ENCODE measurements at places on chromosomes 12 and 14.

DNA sequence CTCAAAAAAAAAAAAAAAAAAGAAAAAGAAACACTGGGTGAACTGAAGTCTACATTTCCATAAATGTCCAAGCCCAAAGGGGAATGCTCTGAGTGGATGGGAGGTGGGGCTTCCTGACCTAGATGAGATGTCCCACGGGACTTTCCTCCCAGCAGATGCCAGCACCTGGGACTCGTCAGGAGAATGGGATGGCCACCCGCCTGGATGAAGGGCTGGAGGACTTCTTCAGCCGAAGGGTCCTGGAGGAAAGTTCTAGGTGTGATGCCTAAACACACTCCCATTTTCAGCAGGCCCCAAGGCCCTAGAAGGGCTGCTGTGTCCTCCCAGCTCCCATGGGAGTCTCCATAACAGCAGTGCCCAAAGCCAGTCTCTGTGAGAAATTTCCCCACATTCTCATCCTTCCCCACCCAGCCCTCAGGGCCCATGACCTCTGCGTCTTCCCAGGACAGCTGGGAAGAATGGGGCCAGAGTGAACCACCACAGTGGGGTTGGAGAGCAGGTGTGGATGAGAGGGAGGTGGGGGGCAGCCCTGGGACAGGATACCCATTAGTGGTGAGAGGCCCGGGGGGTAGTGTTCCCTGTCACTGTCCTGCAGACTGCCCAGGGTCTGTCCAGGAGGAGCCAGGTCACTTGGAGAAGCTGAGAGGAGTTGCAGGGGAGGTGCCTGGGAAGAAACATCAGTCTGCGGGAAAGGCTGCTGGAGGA is 7.1 kb upstream of the CPNE6 start:
- no peak for DNase-seq

- no peak for DNase-seq
Observed at GRCh38 chr14:96058576-96059200, 19.5 kb downstream of the C14orf132 start.

GRCh38 chr12:92854344-92854743 is 74.8 kb downstream of the EEA1 start:
- no peak for DNase-seq

DNA sequence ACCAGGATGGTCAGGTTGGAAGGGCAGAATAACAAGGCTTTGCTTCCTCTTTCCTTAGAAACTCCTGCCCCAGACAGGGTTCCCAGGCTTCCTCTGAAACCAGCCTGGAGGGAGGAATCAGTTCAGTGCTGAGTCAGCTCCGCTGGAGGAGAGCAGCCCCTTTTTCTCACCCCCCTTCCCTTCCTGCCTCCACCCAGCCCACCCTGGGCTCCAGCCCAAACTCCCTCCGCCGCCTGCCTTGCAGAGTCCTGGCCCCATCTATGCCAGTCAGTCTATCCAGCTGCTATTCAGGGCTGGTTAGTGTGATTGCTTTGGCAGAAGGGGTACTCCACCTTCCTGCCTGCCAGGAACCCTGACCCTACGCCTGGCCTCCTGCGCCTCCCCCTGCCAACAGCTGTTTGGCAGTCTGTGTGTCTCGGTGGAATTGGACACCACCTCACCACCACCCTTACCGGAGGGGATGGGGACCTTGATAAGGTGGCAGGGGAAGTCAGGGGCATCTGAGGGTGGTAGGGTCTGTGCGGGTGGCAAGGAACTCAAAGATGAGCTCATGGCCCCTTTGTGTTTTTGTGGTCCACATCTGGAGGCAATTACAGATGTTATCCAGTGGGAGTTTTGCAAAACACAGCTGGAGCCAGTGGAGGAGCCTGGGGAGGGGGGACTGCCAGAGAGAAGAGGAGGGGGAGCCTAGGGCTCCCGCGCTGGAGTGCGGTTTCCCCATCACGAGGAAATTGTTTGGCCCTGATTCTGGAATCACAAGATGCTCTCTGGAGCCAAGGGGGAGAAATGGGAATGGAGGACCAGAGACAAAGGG is 12.2 kb downstream of the MMP14 start:
- DNase-seq, result peak; percentile 99

DNA sequence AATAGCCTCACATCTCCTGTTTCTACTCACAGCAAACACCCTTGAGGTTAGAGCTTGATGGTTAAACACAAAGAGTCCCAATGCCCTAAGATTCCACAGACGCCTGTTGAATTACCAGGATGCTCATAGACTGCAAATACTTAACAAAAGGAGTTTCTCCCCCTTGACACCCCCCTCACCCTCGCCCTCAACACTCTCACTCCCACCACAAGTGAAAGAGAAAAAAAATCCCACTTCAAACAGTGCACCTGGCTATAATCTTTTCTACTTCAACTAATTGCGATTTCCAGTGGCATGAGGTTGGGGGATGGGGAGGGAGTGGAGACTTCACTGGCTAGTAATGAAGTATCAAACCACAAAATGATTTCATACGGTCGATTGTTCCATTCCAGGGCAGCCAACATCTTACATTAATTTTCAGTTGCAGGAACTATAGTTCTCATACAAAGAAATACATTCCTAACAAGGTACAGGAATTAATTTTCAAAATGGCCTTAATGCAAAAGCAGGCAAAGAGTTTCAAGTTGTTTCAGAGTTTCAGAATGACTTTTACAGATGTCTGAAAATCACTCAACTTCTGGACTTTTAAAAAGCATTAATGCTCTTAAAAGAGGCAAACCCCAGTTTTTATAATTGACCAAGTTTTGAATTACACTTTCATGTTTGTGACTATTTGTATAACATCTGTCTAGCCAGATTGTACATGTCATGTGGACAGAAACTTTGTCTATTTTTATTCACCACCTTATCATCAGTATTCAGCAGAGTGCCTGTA is 390.7 kb downstream of the C12orf75 start:
- no peak for DNase-seq

DNA sequence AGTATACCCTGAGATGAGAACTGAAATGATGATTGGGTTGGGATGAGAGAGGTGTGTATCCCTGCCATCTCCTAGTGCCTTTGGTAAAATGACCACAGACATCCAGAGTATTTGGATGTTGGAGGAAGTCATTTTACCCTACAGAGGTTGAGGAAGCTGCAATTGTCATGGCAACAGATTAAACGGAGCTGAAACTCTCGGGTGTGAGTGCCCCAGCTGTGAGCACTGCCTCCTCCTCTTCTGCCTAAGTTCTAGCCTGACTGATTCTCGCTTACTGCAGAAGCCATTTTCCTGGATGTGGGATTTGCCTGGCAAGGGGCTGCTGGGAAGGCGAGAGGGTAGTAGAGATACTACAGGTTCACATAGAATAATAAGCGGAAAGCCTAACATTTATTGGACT is 10.3 kb upstream of the PPP4R4 start:
- no peak for DNase-seq

GRCh38 chr12:3483089-3483488 is 7.9 kb upstream of the PRMT8 start:
- no peak for DNase-seq

GRCh38 chr14:22882064-22882463 is 958 bp upstream of the REM2 start:
- no peak for DNase-seq

- no peak for DNase-seq
Observed at GRCh38 chr14:21399311-21399870, 15.6 kb upstream of the SUPT16H start.

GRCh38 chr14:91245029-91245428 is 525 bp upstream of the GPR68 start:
- no peak for DNase-seq

DNA sequence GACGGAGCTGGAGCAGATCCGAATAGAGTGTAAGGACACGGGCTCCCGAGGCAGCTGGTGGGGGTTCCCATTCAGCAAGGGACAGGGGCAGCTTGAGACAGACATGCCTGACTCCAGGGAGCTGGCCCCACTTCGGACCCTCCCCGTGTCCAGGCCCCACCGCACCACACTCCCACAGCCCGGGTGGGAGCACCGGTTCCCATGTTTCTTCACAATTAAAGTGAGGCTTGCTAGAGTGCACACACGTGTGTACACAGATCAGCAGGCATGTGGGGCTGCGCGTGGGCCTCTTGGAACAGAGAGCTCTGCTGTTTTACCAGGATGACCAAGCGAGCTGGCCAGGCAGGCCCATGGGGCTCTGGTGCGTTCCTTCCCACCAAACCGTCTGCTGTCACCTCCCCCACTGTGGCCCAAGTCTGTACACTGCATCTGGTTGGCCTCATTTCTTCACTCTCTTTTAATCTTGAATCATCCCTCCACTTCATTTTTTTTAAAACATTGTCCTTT is 48.0 kb downstream of the SLC6A12 start:
- no peak for DNase-seq

DNA sequence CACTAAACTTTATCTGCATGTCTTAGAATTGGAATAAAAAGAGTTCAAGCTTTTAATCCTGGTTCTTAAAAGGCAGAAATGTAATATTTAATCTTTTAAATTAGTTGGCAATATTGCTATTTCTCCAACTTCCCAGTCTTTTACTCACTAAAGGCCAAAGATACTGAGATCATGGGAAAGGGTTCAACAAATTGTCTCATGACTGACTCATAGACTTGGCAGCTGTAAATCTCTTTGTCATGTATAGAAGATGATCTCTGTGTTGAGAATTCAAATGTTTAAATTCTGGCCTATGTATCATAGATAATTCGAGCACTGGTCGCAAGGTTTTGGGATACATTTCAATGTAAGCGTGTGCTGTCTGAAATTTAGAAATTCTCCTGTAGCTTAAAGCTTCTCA is 40.1 kb upstream of the STRAP start:
- peak; percentile 91 for DNase-seq

DNA sequence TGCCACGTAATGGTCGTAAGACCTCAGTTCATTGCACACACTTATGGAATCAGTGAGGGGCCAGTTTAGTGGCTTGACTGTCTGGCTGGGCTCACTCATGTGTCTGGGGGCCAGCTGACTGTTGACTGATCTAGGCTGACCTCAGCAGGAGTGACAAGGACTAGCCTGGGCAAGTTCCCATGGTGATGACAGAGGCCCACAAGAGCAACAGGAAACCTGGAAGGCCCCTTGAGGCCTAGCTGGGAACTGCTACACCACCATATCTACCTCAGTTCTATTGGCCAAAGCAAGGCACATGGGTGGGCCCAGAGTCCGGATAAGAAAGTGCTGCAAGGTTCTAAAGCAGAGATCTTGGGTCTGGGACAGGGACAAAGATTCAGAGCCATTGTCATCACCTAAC is 21.3 kb upstream of the RFLNA start:
- DNase-seq, result peak; percentile 14

GRCh38 chr12:110591451-110592051 is 8.4 kb upstream of the PPTC7 start:
- DNase-seq, result no peak

DNA sequence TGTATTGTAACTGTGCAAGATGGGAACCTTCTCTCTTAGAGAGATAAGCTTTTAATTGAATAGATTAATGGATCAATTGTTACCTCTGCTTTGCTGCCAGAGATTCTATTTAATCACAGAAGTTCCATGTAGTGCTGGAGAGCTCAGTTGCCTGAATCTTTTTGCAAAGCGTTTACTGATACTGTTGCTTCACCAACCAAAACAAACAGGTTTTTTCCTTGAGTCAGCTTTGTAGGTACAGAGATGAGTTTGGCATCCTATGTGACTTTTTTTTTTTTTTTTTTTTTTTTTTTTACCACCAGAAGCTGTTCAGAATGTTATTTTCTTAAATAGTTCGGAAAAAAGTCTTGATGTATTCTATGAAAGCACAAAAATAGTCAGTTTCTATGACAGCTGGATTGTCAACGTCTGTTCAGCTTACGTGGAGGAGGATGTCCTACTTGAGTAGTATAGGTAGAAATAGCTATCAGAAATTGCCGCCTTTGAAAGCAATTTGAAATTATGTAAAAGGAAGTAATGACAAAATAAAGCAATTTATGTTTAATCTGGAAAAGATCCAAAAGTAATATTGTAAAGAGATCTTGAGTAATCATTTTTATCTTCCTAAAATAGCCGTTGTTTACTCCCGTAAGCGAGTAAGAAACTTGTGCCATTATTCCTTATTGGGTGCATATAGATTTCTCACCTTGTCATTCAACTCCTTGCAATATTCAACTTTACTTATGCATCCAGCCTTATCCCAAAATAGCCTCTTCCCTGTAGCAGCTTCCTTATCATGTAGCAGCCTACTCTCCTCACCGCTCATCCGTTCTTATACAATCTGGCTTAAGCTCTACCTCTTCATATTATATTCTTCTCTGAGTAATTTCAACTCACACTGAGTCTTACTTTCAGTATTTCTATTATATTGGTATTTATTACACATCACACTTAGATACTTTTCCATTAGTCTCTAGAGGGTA is 5.2 kb downstream of the LRRK2 start:
- DNase-seq, result no peak

GRCh38 chr12:108446766-108447165 is 68.3 kb upstream of the FICD start:
- DNase-seq, result peak; percentile 3

GRCh38 chr12:79737875-79738718 is 47.3 kb upstream of the PAWR start:
- peak; percentile 78 for DNase-seq

All from fibroblast of the aortic adventitia (primary cell).